ENCODE measurements at places on chromosomes 3 and 15. TPM values are rescaled to one million over a fixed set of nuclear protein-coding genes. Genes with fewer than 3 reads are reported as not detected.

- H3K27ac ChIP-seq: 0 out of 2 replicates have a peak overlapping the region, but pooled peaks have one; percentile 1
- H3K36me3 ChIP-seq: no peaks in the 10 kb centered on the region
- no peaks in the 10 kb centered on the region for H3K27me3 ChIP-seq
- H3K4me3 ChIP-seq: no peak overlapping the region
- peaks cover 58% of the 10 kb centered on the region for H3K4me1 ChIP-seq
- peak; percentile 68 for DNase-seq
Observed at GRCh38 chr15:70799667-70800450, 36.5 kb upstream of the UACA start.

DNA sequence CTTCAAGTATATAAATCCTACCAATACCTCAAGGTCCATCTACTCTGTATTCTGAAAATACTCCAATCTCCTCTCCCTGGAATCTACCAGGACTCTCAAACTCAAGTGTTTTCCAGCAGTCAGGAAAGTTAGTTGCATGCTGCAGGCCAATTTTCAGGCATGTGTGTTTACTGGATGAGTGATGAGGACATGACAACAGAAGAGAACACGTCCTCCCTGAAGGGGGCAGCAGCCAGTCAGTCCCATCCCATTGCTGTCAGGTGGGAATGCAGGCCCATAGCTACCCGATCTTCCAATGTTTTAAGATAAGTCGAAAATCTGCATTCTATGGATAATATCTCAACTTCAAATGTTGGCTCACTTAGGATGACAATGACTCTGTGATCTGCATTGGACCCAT, 496.2 kb downstream of the FHIT start:
- peak; percentile 32 for DNase-seq
- H3K27ac ChIP-seq: no peak overlapping the region
- H3K36me3 ChIP-seq: no peaks in the 10 kb centered on the region

- peaks cover 12% of the 10 kb centered on the region for H3K4me1 ChIP-seq
- no peak for DNase-seq
- H3K27ac ChIP-seq: no peak overlapping the region
- no peak overlapping the region for H3K4me3 ChIP-seq
Observed at GRCh38 chr3:158780766-158781165, 21.1 kb upstream of the MFSD1 start.

DNA sequence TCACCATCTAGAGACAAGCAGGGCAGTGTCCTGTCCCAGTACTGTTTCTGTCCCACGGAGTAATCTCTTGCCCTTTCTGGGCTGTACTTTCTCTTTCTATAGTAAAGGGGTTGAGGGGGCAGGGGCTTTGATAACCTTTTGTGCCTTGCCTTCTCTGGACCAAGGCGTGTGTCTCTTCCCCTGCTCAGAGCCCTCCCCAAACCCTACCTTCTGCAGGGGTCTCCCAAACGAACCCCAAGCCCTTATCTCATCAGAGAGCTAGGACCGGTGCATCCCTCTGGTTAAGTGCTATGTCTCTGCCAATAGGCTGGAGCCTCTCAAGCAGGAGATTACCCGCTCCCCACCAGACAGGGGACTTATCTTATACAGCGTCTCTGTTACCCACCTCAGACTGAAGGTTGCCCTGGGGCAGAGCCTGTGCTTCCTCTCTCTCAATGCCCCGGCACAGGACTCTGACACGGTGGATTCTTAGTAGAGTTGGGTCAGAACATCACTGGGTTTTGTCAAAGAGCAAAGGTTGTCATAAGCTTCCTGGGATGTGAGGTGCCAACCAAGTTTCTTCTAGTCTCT, 2.9 kb downstream of the PLEKHO2 start:
- no peaks in the 10 kb centered on the region for H3K36me3 ChIP-seq
- H3K27me3 ChIP-seq: no peaks in the 10 kb centered on the region
- H3K27ac ChIP-seq: no peak overlapping the region
- DNase-seq: no peak

CRTAP gene
- total RNA-seq: 184 TPM

DNA sequence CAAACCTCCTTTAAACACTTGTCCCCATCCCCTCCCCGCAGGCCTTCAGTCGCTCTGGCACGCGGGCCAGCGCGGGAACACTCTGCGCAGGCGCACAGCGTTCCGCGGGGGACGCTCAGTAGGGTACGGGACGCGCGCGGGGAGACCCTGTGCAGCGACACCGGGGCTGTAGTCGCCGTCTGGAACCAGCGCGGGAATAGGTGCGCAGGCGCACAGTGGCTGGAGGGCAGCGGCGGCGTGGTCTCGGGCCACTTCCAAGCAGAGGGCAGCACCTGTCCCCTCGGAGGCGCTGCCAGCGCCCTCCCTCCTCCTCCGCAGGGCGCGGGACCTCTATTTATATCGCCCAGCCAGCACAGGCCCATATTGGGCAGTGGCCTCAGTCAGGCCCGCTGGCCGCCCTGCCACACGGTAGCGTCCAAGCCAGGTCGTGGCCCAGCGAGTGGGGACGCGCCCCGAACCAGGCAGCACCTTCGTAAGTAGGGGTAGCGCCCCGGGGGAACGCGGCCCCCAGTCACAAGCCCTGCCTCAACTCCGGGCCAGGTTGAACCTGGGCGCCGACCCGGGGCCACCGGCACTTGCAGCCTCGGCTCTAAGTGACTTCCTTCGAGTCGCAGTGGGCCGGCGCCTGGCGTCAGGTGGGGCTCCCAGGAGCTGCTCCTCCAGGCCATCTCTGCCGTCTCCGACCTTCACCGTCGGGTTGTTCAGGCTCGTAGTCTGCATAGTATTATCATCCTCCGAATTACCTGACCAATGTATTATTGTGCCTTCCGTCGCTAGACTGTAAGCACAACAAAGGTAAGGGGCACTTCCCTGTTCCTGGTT, at the start of gene KBTBD12:
Gene KBTBD12 (plus strand): TSS at position 118 of the 822 bp plus-strand sequence. CDS start 7,830 bp downstream, outside the sequence.
- H3K4me3 ChIP-seq: peak within 1 kb of the TSS; percentile 63
- no peaks in the 10 kb centered on the region for H3K36me3 ChIP-seq
- H3K4me1 ChIP-seq: no peaks in the 10 kb centered on the region
- DNase-seq: no peak
- H3K27ac ChIP-seq: no peak within 1 kb of the TSS
- no peaks in the 10 kb centered on the region for H3K27me3 ChIP-seq

DNA sequence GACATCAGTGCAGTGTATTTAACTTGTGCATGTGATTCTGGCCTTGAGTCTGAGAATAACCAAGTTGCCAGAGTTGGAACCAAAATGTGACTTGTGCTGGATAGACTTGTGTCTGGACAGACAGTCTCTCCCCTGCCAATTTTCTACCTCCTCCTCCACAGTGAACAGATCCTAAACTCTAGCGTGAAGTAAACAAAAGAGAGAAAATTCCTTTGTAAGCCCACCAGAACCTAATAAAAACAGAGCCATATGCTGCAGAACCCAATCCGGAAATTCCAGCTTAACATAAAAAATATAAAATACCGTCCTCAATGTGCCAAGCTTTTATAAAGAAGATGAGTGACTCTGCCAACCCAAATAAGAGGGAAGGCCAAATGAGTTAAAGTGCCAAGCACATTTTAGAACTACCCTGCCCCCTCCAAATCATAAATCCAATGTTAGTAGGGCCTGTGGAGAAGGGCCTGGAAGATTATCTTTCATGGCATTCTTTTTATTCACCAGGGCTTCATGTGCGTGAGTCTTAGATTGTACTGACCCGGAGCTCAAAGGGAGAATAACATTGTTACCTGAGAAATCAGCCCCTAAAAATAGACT, 344.6 kb upstream of the PROK2 start:
- H3K4me3 ChIP-seq: no peak overlapping the region
- H3K27me3 ChIP-seq: no peaks in the 10 kb centered on the region
- H3K27ac ChIP-seq: no peak overlapping the region
- H3K4me1 ChIP-seq: no peaks in the 10 kb centered on the region
- DNase-seq: no peak
- H3K36me3 ChIP-seq: no peaks in the 10 kb centered on the region

EID1 gene
- 115 TPM for total RNA-seq

CLDN16 gene
- total RNA-seq: not detected

ZMYND10 gene
- 3.9 TPM for total RNA-seq

SLC27A2 gene
- 8.1 TPM for total RNA-seq

DNA sequence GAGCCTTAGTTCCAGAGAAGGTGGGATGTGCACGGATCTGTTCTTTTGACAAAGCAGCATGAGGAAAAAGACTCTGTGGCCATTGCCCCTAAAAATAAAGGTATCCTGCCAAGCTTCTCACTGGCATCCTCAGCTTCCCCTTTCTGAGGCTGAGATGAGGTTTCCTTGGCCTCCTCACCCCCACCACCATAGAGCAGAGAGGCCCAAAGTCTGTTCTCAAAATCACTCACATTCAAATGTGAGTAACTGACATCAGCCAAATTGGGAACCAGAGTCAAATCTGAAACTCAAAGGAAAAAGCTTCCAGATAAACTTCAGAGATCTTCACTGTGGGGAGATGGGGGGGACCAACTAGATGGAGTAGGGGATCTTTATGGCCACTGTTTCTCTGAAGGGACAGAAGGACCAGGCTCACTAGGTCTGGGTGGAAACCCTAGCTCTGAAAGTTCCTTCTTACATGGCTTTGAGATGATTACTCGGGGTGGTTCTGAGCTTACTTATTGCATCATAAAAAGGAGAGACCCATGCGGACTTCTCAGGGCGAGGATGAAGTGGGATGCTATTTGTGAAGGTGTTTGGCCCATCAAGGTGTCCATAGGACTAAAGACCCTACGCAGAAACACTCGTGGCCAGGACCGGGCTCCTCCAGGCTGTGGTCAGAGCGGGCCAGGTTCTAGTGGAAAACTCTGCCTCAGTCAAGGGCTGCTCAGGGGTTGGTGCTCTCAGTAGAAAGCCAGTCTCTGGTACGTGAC, 61.5 kb upstream of the MEF2A start:
- no peaks in the 10 kb centered on the region for H3K27me3 ChIP-seq
- H3K4me1 ChIP-seq: peaks cover 32% of the 10 kb centered on the region
- H3K27ac ChIP-seq: no peak overlapping the region
- H3K36me3 ChIP-seq: no peaks in the 10 kb centered on the region
- no peak for DNase-seq

IQCF5 gene
- not detected for total RNA-seq

GASK1A gene
- total RNA-seq: 1.9 TPM

DNA sequence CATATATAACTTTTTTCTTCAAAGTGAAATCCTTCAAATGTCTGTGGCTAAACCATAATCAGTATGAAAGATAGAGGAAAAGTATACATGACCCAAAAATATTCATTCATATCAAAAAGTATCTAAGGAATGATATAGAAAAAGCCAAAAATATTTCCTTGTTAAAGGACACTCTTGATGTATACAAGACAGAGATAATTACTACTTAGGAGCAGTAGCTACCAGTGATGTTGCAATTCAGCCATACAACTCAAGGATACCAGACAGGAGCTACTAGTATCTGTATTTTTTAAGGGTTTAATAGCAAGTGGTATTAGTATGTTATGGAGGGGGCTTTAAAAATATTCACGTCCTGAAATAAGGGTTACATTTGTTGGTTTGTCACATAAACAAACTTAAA, 37.0 kb downstream of the FBXL22 start:
- H3K4me3 ChIP-seq: no peak overlapping the region
- no peaks in the 10 kb centered on the region for H3K4me1 ChIP-seq
- no peaks in the 10 kb centered on the region for H3K27me3 ChIP-seq
- no peak overlapping the region for H3K27ac ChIP-seq
- no peak for DNase-seq
- H3K36me3 ChIP-seq: peaks cover 13% of the 10 kb centered on the region

DNA sequence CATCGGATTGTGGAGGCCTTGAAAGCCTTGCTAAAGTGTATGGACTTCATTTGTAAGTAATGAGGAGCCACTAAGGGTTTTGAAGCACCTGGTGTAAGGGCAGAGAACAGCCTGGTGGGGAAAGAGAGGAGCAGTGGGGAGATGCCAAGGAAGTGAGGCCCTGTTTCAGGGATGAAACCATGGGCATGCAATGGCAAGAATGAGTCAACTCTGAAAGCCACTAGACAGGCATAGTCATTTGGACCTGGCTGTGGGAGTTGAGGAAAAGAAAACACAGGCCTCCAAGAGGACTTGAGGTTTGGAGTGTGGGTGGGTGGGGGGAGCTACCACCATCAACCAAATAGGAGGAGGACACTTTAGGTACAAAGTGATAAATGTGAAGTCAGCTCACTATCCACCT, 7.6 kb downstream of the XCR1 start:
- no peaks in the 10 kb centered on the region for H3K27me3 ChIP-seq
- H3K27ac ChIP-seq: no peak overlapping the region
- H3K4me1 ChIP-seq: no peaks in the 10 kb centered on the region
- no peak for DNase-seq
- H3K4me3 ChIP-seq: no peak overlapping the region
- H3K36me3 ChIP-seq: no peaks in the 10 kb centered on the region

DNA sequence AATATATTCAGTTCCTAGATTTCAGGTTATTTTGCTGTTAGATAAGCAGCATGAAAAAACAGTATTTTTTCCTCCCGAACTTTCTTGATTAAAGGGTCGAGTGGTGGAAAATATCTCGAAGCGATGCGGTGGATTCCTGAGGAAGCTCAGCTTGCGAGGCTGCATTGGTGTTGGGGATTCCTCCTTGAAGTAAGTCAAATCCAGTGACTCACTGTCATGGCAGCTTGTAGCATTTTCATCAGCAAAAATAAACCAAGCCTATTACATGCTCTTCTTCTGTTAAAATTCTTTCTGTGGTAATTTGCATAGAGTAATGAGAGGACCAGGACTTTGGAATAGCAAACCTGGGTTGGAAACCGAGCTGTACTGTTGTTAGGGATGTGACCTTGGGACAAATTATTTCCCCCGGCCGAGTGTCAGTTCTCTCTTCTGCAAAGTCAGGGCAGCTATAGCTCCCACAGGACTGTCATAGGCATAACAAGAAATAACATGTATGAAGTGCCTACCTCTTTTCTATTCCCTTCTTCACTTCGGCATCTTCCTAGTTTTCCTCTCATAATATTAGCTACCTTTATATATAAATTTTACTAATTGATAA, 75.6 kb downstream of the UBP1 start:
- no peak overlapping the region for H3K4me3 ChIP-seq
- H3K4me1 ChIP-seq: peaks cover 42% of the 10 kb centered on the region
- no peaks in the 10 kb centered on the region for H3K27me3 ChIP-seq
- H3K27ac ChIP-seq: no peak overlapping the region
- H3K36me3 ChIP-seq: no peaks in the 10 kb centered on the region
- no peak for DNase-seq

SMAD6 gene
- 19.9 TPM for total RNA-seq

Data from PC-3 (cell line).